Astrocyte (in vitro differentiated cells and primary cell): ENCODE measurements at places on chromosomes 2 and 18. TPM values are rescaled to one million over a fixed set of nuclear protein-coding genes. Genes with fewer than 3 reads are reported as not detected.

SERPINB13 gene
- total RNA-seq: not detected in 2 replicates

METTL8 gene
- total RNA-seq: 32.4 and 40.4 TPM in 2 replicates

EDAR gene
- 0.12 TPM in 1 of 2 replicates, not detected in the other for total RNA-seq

TSGA10 gene
- total RNA-seq: 2.4 and 3.9 TPM in 2 replicates

G6PC2 gene
- total RNA-seq: not detected in 2 replicates

GRCh38 chr2:195871326-195871725, 197.3 kb downstream of the DNAH7 start:
- no peaks in the 10 kb centered on the region for H3K4me1 ChIP-seq
- H3K4me3 ChIP-seq: no peak overlapping the region
- H3K27me3 ChIP-seq: no peaks in the 10 kb centered on the region
- no peak overlapping the region for H3K27ac ChIP-seq
- no peak for DNase-seq
- no peaks in the 10 kb centered on the region for H3K36me3 ChIP-seq

MC4R gene
- not detected in 2 replicates for total RNA-seq

ARHGAP28 gene
- total RNA-seq: 15.5 and 16.6 TPM in 2 replicates

RAD51AP2 gene
- 0.10 TPM in 1 of 2 replicates, not detected in the other for total RNA-seq

DNA sequence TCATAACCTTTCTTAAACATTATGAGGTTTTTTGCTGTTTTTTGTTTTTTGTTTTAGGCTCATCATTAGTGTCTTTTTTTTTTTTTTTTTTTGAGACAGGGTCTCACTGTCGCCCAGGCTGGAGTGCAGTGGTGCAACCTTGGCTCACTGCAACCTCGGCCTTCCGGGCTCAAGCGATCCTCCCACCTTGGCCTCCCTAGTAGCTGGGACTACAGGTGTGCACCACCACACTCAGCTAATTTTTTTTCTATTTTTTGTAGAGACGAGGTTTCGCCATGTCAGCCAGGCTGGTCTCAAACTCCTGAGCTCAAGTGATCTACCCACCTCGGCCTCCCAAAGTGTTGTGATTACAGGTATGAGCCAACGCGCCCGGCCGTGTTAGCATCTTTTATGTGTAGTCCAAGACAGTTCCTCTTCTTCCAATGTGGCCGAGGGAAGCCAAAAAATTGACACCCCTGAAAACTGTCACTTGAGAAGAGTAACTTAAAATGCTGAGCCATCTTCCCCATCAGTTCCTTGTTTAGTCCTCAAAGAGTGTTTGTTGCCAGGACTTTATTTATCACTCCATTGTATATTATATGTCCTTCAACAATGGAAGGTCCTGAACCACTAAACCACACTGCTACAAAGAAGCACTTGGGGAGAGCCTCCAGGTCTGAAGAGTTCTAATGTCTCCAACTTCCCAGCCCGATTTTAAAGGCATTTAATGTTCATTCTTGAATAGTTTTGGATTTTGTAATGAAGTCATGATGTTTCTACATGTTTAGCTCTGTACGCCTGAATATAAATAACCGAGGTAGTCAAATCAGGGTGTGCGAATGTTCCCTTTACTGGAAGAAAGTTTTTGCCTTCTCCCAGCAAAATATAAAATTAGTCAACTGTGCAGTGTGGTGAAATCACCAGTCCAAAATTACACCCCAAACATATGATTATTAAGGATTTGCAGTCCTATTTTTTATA, 26.4 kb downstream of the ZNF516 start:
- no peak for DNase-seq
- no peak overlapping the region for H3K27ac ChIP-seq
- no peaks in the 10 kb centered on the region for H3K27me3 ChIP-seq

GRCh38 chr2:106269591-106270291, 75.6 kb upstream of the UXS1 start:
- no peaks in the 10 kb centered on the region for H3K36me3 ChIP-seq
- peaks cover 5% of the 10 kb centered on the region for H3K27me3 ChIP-seq
- H3K4me3 ChIP-seq: peak overlapping the region; percentile 17
- DNase-seq: no peak
- H3K27ac ChIP-seq: no peak overlapping the region

- DNase-seq: peak; percentile 44
- H3K4me3 ChIP-seq: peak overlapping the region; percentile 57
- peak overlapping the region; percentile 96 for H3K27ac ChIP-seq
- H3K27me3 ChIP-seq: no peaks in the 10 kb centered on the region
Observed at GRCh38 chr2:42810971-42811811, 18.8 kb upstream of the HAAO start.

DNA sequence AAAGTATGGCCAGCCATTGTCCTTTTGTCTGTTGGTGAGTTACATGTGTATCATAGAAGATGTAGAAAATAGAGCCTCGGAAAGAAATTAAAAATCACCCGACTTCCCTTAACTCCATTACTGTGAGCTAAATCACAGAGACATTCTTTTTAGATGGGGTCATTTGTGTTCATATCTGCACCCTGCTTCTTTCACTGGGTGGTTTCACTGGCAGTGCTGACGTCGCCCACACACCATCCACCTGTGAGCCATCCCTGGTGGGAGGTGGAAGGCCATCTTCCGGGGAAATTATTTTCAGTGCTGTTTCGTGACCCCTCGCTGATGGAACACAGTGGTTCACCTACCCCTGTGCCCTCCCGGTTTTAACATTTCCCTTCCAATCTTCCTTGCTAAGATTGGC, 21.2 kb downstream of the SH3BP4 start:
- H3K27me3 ChIP-seq: no peaks in the 10 kb centered on the region
- peaks cover 67% of the 10 kb centered on the region for H3K4me1 ChIP-seq
- H3K36me3 ChIP-seq: peaks cover 17% of the 10 kb centered on the region

DNA sequence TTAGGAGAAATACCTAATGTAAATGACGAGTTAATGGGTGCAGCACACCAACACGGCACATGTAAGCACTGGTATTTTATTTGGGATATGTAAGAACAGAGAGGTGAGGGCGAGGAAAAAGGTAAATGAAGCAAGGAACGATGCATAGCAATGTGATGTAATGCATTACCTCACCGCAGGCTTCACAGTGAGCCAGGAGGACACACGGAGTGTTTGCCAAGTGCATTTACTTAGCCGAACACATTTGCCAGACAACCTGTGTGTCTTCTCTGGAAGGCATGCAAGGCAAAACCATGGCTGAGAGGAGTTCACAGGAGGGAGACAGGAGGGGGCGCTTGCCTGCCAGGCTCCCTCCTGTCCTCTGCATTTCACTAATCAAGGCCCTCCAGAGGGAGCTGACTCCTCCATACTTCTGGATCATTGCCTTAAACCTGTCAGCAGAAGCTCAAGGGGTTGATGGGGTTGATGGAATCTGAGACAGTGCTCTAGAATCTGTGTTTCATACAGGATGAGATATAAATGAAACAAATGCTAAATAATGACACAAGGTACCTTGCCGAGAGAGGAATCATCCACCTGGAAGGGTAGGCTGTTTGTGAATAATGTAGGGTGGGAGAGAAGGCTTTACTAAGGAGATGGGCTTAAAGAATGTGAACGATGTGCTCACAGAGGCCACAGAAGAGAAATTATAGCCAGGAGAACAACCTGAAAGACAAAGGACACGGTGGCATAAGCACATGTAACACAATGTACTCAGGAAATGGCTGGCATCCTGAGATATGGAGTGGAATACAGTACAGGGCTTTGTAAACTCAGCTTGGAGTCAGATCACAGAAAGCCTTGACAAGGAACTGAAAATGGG, 9.1 kb upstream of the TPRKB start:
- H3K36me3 ChIP-seq: peaks cover 9% of the 10 kb centered on the region
- no peak for DNase-seq
- H3K4me1 ChIP-seq: no peaks in the 10 kb centered on the region
- H3K27ac ChIP-seq: no peak overlapping the region

BOLL gene
- total RNA-seq: not detected in 2 replicates

DPP4 gene
- total RNA-seq: 5.3 and 6.7 TPM in 2 replicates

- no peaks in the 10 kb centered on the region for H3K36me3 ChIP-seq
- no peak overlapping the region for H3K27ac ChIP-seq
- DNase-seq: peak; percentile 64
- no peaks in the 10 kb centered on the region for H3K27me3 ChIP-seq
- no peak overlapping the region for H3K4me3 ChIP-seq
- peaks cover 4% of the 10 kb centered on the region for H3K4me1 ChIP-seq
Observed at GRCh38 chr2:145000376-145000775, 480.5 kb upstream of the ZEB2 start.

DSC3 gene
- 5.2 and 5.6 TPM in 2 replicates for total RNA-seq

DNA sequence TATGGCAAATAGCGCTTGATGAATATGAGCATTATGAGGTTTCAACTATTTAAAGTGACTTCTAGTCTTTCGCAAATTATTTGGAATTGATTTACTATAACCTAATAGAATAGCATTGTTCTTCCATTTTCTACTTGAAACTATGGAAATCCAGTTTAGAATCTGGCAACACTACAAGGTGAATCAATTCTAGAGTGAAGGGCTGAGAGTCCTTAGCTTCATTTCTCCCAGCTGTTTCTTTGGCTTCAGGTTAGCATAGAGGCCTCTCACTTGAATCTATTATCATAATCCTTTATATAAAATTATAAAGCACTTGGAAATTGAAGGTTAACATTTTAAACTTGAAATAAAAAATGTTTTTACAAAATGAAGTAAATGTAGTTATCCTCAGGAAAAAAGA, 318.8 kb downstream of the CCDC85A start:
- H3K4me1 ChIP-seq: no peaks in the 10 kb centered on the region
- no peak overlapping the region for H3K4me3 ChIP-seq
- no peak overlapping the region for H3K27ac ChIP-seq
- no peaks in the 10 kb centered on the region for H3K27me3 ChIP-seq

DNA sequence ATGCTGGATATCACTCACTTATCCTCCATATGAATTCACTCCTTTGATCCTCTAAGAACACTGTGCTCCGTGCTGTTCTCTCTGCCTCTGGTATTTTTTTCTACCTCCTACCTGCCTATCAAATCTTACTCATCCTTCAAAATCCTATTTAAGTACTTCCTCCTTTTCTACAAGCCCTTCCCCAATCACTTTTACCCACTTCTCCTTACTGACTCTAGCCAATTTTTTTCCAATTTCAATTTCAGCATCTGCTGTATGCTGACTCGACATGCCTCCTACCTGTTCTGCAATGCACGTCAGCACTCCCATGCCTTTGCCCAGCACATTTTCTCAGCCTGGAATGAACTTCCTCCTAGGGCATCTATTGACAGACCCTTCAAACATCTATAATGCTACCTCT, 37.3 kb upstream of the LNPK start:
- no peaks in the 10 kb centered on the region for H3K27me3 ChIP-seq
- no peaks in the 10 kb centered on the region for H3K4me1 ChIP-seq
- no peak for DNase-seq

MERTK gene
- total RNA-seq: 5.1 and 6.5 TPM in 2 replicates

DNA sequence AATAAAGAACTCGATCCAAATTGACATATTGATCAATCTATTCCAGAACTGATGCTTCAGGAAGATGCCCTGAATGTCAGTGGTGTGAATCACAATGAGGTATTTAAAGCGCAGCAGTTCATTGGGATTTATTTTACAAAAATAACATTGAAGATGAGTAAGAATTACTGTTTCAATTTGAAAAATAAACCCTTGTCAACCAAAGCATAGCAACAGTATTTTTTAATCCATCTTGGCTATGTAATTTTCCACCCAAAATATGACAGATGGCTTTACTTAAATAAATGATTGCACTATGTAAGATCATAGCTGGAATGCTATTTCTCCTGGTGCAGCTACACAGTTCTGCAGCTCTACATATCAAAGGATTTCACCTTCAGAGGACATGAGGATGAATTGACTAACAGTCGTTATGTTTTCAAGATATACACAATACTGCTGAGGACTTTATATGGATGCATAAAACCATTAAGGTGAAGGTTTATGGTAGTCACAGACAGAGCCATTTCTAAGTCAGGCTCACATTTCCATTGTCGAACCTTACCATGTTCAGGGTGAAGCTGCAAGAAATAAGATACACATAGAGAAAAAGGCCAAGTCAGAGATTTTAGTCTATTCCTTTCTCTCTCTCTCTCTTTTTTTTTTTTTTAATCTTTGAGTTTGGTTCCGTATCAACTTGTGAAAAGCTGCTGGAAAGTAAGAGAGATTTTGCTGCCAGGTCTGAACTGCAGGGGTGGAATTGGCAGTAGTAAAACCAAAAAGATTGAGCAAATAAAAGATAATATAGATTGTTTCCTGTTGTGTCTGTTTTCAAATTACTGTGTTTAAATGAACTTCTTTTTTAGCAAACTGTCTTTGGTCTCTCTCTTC, 398.0 kb upstream of the CDH20 start:
- H3K27ac ChIP-seq: no peak overlapping the region
- H3K36me3 ChIP-seq: no peaks in the 10 kb centered on the region
- DNase-seq: peak; percentile 53

DNA sequence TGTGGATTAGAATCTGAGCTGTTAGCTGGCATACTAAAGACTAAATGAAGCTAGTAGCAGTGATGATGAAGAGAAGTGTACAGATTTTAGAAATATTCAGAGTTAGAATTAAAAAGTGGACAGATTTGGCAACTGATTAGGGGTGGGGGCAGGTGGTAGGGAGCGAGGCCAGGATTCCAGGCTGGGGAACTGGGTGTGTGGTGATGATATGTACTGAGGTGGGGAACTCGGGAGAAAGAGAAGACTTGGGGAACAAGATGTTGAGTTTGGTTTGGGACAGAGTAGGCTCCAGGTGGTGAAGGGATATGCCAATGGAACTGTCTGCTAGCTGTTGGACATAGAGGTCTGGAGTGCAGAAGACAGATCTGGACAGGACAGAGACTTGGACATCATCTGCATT, 9.2 kb upstream of the CYP26B1 start:
- no peak for DNase-seq
- H3K27me3 ChIP-seq: peaks cover 56% of the 10 kb centered on the region
- H3K4me3 ChIP-seq: no peak overlapping the region
- no peaks in the 10 kb centered on the region for H3K4me1 ChIP-seq

RGPD4 gene
- not detected in 2 replicates for total RNA-seq
